ENCODE measurements at places on chromosomes 11 and 22. TPM values are rescaled to one million over a fixed set of nuclear protein-coding genes. Genes with fewer than 3 reads are reported as not detected.

DNA sequence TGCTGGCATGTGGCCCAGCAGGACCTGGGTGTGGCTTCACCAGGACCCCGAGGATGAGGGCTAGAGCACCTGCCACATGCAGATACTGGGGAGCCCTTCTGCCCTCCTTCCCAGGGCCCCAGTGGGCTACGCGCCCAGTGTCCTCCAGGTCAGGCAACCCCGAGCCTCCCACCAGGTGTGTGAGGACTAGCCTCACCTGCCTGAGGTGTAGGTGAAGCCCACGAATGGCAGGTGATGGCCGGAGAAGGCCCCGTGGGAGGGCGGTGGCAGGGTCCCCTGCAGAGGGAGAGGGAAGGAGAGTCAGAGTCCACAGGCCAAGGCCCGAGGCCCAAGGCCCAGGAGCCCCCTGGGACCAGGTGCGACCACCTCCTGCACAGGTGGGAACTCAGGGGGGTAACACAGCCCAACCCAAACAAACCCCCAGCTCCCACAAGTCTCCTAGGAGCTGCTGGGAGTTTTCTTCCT is 6.5 kb downstream of the CDC42BPG start:
- peaks cover 6% of the 10 kb centered on the region for H3K4me1 ChIP-seq
- DNase-seq, result no peak
- H3K27ac ChIP-seq, result no peak overlapping the region
- H3K27me3 ChIP-seq, result no peaks in the 10 kb centered on the region
- no peak overlapping the region for H3K4me3 ChIP-seq

GRCh38 chr11:32030875-32031503 is 59.9 kb upstream of the RCN1 start:
- no peaks in the 10 kb centered on the region for H3K36me3 ChIP-seq
- H3K4me3 ChIP-seq, result no peak overlapping the region
- no peak overlapping the region for H3K27ac ChIP-seq
- H3K4me1 ChIP-seq, result no peaks in the 10 kb centered on the region
- H3K27me3 ChIP-seq, result peaks cover 12% of the 10 kb centered on the region
- DNase-seq, result no peak

DNA sequence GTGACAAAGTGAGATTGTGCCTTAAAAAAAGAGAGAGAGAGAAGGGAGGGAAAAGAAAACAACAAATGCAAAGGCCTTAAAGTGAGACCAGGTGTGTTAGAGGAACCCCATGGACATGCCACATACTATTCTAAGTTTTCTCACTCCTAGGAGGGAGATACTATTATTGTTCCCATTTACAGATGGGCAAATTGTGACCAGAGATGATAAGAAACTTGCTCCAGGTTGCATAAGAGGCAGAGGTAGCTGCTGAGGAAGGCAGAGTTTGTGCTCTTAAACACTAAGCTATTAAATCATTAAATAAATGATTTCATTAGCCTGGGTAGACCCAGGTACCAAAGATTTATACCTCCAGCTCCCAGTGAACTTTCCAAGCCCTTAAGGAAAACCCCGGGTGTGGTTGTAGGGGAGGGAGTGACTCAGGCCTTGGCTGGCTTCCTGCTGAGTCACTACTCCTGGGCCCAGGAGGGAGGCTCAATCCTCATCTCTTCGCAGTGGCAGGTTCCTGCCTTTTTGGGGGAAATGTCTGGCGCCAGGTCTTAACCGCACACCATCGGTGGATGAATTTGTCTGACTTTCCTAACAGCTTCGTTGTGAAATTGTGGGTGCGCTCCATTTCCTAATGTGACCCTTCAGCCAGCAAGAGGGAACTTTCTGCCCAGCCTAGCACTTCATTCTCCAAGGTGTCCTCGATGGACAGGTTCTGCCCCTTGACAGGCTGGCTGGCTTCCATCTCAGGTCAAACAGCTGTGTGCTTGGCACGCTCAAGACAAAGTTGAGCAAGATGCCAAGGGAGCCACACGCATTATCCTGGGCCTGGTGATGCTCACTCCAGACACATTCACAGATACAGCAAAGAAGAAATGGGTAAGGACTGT is 33.4 kb upstream of the PTPRJ start:
- no peak for DNase-seq
- no peaks in the 10 kb centered on the region for H3K36me3 ChIP-seq
- H3K27ac ChIP-seq, result peak overlapping the region; percentile 2
- H3K27me3 ChIP-seq, result peaks cover 2% of the 10 kb centered on the region

DNA sequence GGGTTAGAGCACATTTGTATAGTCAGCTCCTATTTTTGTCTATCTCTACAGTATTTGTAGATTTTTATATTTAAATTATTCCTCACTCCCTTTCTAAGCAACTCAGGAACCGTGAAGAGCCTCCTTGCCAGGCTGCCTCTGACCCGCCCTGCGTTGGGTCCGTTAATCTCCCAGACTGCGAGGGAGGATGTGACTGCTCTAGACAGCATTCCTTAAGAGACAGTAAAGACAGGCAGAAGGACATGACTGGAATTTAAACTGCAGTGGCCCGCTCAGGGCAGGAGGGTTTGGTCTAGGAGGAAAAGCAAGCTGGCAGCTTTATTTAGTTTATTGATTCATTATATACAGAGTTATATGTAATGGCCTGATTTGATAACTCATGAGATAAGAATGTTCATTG is 413.7 kb downstream of the TMEM135 start:
- H3K36me3 ChIP-seq, result no peaks in the 10 kb centered on the region
- DNase-seq, result no peak
- peaks cover 11% of the 10 kb centered on the region for H3K27me3 ChIP-seq
- no peak overlapping the region for H3K4me3 ChIP-seq

DNA sequence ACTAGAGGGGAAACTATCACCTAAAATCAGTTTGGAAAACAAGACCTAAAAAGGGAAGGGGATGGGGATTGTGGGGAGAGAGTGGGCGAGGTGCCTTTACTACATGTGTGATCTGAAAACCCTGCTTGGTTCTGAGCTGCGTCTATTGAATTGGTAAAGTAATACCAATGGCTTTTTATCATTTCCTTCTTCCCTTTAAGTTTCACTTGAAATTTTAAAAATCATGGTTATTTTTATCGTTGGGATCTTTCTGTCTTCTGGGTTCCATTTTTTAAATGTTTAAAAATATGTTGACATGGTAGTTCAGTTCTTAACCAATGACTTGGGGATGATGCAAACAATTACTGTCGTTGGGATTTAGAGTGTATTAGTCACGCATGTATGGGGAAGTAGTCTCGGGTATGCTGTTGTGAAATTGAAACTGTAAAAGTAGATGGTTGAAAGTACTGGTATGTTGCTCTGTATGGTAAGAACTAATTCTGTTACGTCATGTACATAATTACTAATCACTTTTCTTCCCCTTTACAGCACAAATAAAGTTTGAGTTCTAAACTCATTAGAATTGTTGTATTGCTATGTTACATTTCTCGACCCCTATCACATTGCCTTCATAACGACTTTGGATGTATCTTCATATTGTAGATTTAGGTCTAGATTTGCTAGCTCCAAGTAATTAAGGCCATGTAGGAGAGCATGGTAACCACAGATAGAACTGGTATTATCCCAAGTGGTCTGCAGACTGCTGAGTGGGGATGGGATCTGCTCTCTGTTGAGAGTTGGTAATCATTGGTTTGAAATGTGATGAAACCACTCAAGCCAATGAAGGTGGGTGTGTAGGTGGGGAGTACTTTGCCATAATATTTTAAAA is 3.6 kb downstream of the NEAT1 start:
- peak overlapping the region; percentile 91 for H3K4me3 ChIP-seq
- peaks cover 76% of the 10 kb centered on the region for H3K36me3 ChIP-seq
- peak overlapping the region; percentile 97 for H3K27ac ChIP-seq
- peak; percentile 53 for DNase-seq
- H3K27me3 ChIP-seq, result peaks cover 5% of the 10 kb centered on the region

DNA sequence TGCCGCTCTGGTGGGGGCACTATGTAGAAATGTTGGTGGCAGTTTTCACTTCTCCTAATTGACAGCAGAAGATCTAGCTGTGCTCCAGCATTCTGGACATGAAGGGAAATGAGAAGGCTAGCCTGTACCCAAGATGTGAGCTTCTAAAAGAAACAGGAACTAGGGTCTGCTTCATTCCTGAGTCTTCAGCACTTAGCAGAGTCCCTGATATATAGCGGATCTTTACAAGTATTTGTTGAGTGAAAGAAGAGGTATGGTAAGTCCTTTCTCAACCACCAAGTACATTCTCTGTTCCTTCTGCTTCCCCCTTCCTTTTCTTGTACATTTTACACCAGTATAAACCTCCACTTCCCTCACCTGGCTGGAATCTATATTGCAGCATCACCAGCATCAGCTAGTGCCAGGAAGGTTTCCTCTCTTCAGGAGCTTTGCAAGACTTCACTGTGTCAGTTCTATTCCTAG is 408.3 kb upstream of the CADM1 start:
- H3K36me3 ChIP-seq, result no peaks in the 10 kb centered on the region
- no peak overlapping the region for H3K27ac ChIP-seq
- no peaks in the 10 kb centered on the region for H3K4me1 ChIP-seq
- no peak for DNase-seq
- H3K4me3 ChIP-seq, result no peak overlapping the region
- no peaks in the 10 kb centered on the region for H3K27me3 ChIP-seq

DNA sequence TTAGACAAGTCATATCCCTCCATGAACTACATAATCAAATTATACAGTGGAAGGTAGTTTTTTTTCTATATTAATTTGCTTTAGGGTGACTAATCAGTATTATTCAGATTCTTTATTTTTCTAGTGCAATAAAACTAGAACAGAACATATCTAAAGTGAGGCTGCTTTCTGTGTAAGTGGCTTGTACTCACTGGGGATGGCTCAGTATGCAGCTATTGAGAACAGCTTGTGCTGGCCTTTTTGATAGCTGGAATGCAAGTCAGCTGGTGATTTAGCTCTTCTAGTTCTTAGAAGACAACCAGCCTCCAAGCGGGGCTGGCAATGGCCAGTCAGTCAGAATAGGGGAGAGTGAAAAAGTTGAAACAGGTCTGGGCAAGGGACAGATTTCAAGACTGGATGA is 119.4 kb downstream of the BLID start:
- H3K27ac ChIP-seq, result no peak overlapping the region
- H3K4me1 ChIP-seq, result no peaks in the 10 kb centered on the region
- H3K27me3 ChIP-seq, result no peaks in the 10 kb centered on the region
- DNase-seq, result no peak

CALCA gene
- not detected for total RNA-seq

DNA sequence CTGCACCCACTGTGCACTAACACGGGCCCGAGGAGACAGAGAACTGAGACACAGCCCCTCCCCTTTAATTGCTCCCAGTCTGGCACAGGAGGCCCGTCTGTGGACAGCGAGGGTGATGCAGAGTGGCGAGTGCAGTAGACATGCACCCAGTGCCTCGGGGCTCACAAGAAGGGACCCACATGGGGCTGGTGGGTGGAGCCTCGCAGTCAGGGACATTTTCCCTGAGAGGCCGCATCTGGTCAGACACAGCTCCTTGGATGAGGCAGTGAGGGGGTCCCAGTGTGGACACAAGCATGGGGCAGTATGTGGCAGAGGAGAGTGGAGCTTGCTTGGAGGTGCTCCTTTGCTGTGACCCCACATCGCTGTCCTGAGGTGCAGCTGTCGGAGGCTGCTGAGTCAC is 54.8 kb downstream of the SBF1 start:
- no peak overlapping the region for H3K27ac ChIP-seq
- peaks cover 32% of the 10 kb centered on the region for H3K36me3 ChIP-seq
- DNase-seq, result no peak
- H3K4me3 ChIP-seq, result no peak overlapping the region

DNA sequence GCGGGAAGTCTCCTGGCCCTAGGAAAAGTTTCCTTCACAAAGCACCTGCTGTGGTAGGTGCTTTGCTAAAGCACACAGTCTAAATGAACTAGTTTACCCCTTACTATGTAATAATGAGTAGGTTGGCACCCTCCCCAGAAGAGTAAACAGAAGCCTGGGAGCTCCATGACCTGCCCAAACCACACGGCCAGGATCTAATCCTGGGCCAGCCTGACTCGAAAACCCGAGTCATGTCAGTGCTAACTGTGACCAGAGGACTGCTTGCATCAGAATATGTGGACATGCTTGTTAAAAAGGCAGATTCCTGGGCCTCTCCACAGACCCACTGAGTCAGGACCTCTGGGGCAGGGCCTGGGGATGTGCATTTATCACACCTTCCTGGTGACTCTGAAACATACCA is 67.7 kb downstream of the PANX1 start:
- H3K4me3 ChIP-seq, result no peak overlapping the region
- H3K36me3 ChIP-seq, result no peaks in the 10 kb centered on the region
- no peaks in the 10 kb centered on the region for H3K27me3 ChIP-seq
- H3K27ac ChIP-seq, result no peak overlapping the region

- DNase-seq, result no peak
- H3K36me3 ChIP-seq, result peaks cover 55% of the 10 kb centered on the region
- H3K4me1 ChIP-seq, result peaks cover 48% of the 10 kb centered on the region
- H3K4me3 ChIP-seq, result peak overlapping the region; percentile 93
These were observed 915 bp upstream of the SREBF2 start for GRCh38 chr22:41831828-41832552.

APOA5 gene
- not detected for total RNA-seq

SLC22A6 gene
- total RNA-seq, result not detected

- H3K27me3 ChIP-seq, result no peaks in the 10 kb centered on the region
- DNase-seq, result no peak
- H3K27ac ChIP-seq, result peak overlapping the region; percentile 78
- H3K36me3 ChIP-seq, result peaks cover 8% of the 10 kb centered on the region
These were observed 107.8 kb downstream of the ZBTB16 start for GRCh38 chr11:114167355-114167754.

MUC15 gene
- not detected for total RNA-seq

CNIH2 gene
- total RNA-seq, result 2.5 TPM

OR52N5 gene
- not detected for total RNA-seq

DNA sequence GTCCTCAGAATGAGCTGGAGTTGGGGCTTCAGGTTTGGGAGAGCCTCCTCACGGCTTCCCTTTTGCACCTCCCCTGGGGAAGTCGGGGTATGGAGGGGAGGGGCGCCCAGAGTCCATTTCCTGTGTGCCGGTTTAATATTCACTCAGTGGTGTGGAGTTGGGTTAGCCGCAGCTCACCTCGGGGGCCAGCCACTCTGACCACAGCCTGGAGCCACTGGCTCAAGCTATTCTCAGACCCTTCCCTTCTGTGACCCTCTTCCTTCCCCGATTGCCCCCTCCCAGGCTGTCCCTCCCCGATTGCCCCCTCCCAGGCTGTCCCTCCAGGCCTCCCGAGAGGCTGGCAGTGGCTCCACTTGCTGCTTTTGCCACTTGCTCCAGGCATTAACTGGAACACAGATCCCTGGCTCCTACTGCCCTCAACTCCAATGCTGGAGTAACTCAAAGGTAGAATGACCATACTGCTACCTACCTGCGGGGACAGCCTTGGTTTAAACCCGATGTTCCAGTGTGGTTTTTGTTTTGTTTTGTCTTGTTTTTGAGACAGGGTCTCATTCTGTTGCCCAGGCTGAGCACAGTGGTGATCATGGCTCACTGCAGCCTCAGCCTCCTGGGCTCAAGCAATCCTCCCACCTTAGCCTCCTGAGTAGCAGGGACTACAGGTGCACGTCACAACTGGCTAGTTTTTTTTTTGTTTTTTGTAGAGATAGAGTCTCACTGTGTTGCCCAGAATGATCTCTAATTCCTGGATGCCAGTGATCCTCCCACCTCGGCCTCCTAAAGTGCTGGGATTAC is 29.3 kb downstream of the RPUSD4 start:
- H3K4me3 ChIP-seq, result no peak overlapping the region
- H3K27ac ChIP-seq, result no peak overlapping the region
- H3K27me3 ChIP-seq, result no peaks in the 10 kb centered on the region
- DNase-seq, result no peak
- peaks cover 8% of the 10 kb centered on the region for H3K4me1 ChIP-seq
- no peaks in the 10 kb centered on the region for H3K36me3 ChIP-seq
